ENCODE measurements at places on chromosomes 3 and 15.

- no peak for DNase-seq
Observed at GRCh38 chr15:63998489-63998888, 47.8 kb downstream of the DAPK2 start.

GRCh38 chr3:195352895-195353488 lies 82.0 kb upstream of the XXYLT1 start:
- no peak for DNase-seq

DNA sequence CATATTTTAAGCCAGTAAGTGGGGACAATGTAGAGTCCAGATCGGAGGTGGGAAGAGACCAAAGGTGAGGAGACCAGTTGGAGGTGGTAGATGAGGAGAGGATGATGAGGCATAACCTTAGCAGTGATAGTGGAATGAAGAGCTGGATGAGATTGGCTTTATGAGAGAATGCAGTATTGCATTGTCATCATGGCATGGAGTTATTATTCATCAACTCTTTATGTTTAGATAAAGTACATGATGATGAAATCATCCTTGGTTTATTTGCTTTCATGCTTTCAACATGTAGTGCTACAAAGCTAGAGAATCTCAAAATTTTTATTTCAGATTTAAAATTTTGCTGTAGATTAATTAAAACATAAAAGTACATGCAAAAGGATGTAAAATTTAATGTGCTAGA lies 64.0 kb downstream of the PPM1L start:
- DNase-seq: no peak

DNA sequence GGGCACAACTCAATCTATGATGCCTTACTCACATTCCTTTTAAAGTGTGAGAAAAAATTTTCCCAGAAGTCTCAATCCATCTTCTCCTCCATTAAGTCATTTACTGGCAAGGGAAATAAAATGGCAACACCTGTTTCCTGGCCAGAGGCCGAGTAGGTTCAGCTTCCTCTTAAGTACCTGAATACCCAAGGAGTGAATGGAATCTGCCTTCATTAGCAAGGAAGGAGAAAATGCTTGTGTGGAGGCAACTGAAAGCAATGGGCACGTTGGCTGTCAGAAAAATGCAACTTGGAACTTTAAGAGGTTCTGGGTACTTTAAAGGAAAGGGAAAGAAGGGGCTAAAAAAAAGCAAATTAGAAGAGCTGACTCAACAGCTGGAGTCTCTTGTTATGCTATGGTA lies 423.6 kb upstream of the ARL6 start:
- no peak for DNase-seq

DNA sequence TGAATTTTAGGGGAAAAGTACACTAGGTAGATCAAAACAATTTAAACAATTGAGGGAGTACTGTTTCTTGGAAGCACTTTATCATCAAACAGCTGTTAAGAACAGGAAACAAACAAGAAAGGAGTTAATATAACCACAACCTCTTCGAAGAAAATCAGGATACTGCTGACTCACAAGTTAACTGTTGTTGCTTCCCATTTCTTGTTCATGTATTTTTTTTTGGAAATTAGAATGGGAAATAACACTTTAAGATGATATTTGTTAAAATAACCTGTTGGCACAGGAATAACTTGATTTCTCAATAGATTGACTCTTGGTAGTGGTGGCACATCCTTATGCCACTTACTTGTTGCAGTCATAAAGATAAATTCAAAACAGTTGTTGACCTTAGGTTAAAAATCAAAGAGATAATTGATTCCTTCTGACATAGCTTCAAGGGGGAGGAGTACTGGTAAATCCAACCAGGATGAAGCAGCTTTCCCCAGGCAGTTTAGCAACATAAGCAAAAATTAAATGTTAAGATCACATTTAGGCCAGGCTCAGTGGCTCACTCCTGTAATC lies 3.3 kb downstream of the BNIP2 start:
- DNase-seq: no peak

DNA sequence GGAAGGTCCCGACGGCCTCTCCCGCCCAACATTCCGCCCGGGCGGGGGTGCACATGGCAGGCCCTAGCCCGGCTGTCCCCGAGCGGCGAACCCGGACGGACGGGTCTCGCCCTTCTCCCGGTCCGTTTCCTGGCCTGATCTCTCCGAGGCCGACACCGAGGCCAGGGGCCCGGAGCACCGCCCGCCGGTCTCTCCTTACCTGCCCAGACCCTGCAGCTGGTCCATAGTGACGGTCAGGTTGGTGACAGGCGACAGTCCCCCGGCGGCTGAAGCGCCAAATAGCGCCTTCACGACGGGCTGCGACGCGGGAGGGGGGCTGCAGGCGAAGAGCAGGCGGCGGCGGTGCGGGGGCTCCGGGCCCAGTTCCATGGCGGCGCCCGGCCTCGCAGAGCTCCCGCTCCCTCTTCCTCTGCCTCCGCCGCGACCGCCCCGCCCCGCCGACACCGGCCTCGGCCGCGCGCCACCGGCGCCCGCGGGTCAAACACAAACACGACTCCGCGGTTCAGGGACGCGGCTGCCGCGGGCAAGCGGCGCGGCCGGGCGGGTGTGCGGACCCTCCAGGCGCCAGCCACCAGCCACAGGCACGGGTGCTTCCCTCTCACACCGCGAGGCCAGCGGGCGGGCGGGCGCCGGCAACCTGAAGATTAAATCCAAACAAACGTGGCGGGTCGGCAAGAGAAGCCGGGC lies 495 bp downstream of the CDC25A start:
- DNase-seq: no peak

GRCh38 chr3:127483005-127483641 lies 107.4 kb downstream of the TPRA1 start:
- no peak for DNase-seq

DNA sequence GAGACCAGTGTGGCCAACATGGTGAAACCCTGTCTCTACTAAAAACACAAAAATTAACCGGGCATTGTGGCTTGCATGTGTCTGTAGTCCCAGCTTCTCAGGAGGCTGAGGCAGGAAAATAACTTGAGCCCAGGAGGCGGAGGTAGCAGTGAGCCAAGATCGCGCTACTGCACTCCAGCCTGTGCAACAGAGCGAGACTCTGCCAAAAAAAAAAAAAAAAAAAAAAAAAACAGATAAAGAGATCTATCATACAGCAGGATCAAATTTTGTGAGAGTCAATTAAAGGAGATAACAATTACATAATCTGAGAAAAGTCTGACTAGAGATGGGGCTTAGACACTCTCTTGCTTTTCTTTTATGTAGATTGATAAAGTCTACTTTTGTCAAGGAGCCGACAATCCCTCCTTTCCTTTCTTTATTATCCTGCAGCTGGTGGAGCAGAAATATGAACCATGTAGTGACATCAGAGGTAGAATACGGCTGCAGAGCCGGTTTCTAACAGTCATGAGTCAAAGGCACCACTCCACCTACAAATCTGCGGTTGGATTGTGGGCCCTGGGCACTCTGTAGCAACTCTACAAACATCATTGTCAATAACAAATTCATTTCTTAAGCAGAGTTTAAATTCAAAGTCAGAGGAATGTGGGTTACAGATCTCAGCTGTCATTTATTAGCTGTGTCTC lies 9.0 kb downstream of the C2CD4A start:
- DNase-seq: no peak

DNA sequence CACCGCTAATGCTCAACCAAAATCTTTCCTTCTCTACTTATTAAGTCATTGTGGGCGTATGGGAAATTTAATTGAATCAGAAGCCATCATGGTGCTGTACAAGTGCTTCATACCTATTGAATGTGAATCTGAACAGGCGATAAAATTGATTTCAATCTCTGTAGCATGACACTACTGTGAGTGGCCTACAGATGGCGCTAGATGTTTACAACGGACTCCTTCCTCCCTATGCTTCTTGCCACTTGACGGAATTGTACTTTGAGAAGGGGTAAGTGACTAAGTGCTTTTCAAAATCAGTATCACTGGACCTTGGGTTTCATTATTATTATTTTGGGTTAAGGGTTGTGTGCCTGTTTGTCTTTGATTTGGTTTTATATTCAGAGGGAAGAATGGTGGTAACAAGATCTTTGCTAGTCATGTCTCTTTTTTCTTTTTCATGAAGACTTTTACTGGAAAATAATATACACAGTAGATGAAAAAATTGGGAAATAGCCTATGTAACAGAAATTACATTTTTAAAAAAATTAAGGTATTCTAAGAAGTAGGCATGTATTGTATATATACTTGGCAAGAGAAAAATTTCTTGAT lies 35.4 kb downstream of the ACP3 start:
- DNase-seq: peak; percentile 9

DNA sequence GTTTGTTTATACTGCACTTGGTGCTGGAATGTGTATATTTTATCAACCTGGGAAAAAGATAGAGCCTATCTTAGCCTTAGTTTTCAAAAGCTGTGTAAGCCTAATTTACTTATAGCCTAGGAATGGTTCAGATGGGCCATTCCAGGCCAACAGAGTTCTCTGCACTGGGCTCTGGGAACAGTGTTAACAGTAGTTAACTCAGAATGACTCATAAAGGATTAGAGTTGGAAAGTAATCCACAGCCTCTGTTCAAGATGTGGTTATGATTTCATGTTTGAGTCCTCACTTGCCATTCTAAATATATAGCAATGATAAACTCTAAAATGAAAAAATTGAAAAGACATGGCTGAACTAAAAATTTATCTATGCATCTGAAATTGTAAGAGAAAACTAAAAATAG lies 22.6 kb upstream of the PEX5L start:
- DNase-seq: no peak

DNA sequence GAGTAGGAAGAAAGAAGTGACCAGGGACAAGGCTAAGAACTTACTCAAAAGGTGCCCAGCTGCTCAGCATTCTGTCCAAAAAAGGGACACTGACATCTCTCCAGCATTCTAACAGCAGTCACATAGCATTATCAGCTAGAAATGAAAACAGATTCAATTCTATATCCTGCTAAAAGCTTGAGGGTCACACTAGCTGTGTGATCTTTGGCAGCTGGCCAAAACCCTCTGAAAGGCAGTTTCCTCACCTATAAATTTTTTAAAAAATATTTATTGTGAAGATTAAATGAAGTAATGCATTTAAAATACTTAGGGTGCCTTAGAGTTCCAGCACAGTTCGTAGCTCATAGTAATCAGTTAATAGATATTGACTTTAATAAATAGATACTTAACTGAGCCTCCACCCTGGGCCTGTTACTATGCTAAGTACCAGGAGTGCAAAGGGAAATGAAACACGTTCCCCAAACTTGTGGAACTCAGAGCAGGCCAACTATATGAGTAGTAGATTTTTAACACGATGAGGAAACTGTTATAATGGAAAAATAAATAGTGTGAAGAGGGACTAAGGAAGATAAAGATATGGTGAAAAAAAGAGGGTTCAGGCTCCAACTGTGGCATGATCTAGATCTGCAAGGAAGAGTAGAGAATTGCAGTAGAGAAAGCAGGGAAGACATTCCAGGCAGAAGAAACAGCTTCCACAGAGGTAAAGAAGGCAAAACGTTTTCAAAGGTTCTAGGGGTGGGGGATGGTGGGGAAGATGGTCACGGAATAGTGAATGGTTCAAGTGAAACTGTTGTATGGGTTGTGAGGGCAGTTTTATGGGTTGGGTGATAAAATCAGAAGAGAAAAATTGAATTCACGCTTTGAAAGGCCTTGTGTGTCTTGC lies 11.4 kb downstream of the CD86 start:
- no peak for DNase-seq

DNA sequence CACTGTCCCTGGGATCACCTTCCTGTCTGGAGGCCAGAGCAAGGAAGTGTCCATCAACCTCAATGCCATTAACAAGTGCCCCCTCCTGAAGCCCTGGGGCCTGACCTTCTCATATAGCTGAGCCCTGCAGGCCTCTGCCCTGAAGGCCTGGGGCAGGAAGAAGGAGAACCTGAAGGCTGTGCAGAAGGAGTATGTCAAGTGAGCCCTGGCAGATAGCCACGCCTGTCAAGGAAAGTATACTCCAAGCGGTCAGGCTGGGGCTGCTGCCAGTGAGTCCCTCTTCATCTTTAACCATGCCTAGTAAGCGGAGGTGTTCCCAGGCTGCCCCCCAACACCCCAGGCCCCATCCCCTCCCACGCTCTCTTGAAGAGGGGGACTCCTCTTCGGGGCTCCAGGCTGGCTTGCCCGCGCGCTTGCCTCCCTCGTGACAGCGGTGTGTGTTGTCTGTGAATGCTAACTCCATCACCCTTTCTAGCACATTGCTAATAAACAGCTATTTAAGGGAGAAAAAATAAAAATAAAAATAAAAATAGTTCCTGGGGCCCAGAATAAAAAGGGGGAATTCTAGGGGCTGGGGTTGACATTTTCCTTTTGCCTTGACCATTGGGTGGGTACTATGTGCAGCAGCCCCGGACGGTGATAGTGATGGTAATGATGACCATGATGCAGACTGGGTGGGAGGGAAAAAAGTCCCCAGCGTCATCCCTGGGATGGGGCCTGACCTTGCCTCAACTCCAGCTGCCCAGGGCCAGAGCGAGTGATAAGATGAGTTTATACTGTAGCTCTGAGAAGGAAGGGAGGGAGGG lies 3.3 kb upstream of the ALAS1 start:
- DNase-seq: no peak

DNA sequence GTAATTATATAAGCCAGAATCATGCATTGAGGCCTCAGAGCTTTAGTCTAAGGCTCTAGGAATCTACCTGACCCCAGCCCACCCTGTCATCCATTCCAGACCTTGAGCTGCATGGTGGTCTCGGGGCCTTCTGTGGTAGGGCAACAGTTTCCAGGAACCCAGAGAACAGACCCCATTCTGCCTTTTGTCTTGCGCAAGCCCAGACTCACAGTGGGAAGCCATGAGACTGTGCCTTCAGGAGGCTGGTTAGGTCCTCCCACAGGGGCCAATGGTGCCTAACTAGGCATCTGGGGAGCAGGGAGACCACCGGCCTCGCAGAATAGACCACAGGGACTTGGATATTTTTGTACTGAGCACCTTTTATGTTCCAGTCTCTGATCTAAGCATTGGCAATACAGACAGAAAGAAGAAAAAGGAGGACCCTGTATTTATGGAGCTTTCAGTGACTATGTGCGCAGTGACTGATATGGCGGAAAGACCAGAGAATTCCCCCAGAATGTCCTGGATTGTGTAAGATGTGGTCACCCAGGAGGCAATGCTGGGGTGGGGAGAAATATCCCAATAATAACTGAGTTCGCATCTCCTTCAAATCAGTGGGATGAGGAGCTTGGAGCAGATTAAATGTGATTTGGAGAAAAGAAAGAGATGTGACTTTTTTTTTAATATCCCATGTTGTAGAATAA lies 40.1 kb downstream of the MCF2L2 start:
- no peak for DNase-seq

- no peak for DNase-seq
Observed at GRCh38 chr3:42176242-42177034, 85.3 kb downstream of the TRAK1 start.

DNA sequence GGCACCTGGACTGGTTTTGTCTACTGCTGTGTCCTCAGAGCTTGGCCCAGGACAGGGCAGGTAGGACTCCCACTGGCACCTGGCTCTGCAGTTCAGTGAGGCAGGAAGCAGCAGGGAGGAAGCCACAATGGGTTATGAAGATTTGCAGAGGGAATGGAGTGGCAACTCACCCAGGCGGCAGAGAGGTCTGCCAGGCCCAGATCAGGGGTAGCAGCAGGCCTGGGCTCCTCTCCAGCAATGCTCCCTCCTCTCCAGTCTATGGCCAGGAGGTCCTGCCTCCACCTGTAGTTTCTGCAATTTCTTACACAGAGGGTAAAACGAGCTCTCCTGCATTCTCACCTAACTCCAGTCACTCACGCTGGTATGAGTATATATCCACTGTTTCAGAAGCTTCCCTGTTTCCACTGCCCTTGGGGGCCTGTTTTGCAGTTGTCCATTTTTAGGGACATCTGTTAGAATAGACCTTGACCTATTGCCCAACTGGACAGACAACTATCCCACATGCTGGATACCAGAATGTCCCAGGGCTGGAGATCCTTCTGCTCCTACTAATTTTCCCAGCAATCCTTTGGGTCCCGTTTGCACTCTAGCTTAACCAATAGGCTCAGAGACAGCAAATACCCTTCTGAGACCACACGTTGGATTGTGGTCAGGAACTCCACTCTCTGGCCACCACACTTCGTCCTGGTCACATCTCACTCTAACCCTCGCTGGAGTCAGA lies 35.2 kb downstream of the HMCES start:
- DNase-seq: no peak
